CD4-positive, alpha-beta memory T cell (primary cell): ENCODE measurements at places on chromosomes 6 and 20. TPM values are rescaled to one million over a fixed set of nuclear protein-coding genes. Genes with fewer than 3 reads are reported as not detected.

DNA sequence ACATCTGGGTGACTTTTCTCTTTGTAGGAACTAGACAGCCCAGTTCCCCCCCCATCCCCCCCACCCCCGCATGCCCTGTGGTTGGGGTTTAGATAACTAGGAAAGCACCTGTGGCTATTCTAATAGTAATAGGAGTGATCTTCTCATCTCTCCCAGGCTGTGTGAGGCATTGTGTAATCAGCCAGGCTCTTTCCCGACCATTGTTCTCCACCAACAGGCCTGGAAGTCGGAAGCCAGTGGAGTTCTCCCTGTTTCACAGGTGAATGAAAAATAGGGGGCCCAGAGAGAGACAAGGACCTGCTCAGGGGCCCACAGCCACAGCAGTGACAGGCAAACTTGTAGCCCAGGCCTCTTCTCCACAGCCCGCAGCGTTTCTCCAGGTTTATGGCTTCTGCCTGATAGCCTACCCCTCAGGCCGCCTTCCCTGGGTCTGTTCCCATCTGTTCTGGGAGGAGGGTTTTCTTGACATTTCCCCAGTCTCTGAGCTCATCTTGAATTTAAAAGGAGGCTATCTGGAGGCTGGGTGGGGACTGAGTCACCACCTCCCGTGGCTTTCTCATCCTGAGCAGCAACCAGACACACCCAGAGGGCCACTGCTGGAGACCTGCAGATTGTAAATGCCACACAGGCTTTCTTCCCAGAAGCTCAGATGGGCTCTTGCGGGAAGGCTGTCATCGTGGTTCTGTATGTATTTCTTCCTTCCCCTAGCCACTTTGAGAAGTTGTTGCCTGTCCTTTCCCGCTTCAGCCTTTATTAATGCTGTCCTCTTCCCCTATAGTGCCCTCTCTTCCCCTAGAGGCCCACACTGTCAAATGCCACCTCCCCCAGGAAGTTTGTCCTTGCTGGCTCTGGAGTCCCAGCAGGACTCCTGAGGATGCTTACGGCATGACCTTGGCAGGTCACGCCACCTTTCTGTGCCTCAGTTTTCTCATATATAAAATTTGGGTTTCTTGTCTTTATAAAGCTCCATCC, 75.9 kb upstream of the MYL9 start:
- no peak for DNase-seq

The DEFB129 gene
- total RNA-seq, result not detected

The RIPOR2 gene
- 420 TPM for total RNA-seq

GRCh38 chr20:22385602-22386305, 198.6 kb downstream of the FOXA2 start:
- no peak for DNase-seq

GRCh38 chr6:122347280-122347679, 52.2 kb upstream of the HSF2 start:
- DNase-seq, result no peak

GRCh38 chr6:74181471-74181870, 485.5 kb downstream of the CD109 start:
- no peak for DNase-seq
